ENCODE measurements at places on chromosomes 6 and 20. TPM values are rescaled to one million over a fixed set of nuclear protein-coding genes. Genes with fewer than 3 reads are reported as not detected.

DNA sequence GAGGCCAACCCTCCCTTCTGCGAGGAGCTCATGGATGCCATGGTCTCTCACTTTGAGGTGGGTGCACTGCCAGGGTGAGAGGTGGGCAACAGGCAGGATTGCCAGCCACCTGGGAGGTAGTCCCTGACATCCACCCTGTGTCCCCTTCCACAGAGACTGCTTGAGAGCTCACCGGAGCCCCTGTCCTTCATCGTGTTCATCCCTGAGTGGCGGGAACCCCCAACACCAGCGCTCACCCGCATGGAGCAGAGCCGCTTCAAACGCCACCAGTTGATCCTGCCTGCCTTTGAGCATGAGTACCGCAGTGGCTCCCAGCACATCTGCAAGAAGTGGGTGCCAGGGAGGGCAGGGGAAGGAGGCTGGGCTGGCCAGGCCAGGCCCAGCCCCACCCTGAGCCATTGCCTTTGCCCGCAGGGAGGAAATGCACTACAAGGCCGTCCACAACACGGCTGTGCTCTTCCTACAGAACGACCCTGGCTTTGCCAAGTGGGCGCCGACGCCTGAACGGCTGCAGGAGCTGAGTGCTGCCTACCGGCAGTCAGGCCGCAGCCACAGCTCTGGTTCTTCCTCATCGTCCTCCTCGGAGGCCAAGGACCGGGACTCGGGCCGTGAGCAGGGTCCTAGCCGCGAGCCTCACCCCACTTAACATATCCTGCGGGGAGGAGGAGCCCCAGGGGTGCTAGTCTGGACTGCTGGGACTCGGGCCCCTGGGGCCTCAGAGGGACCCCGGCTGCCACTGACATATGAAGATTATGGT lies 12.8 kb downstream of the PCIF1 start:
- DNase-seq: no peak

The DEFB132 gene
- total RNA-seq: not detected

GRCh38 chr6:127221201-127221600 lies 45.5 kb upstream of the RNF146 start:
- DNase-seq: no peak

The CBLN4 gene
- total RNA-seq: not detected

DNA sequence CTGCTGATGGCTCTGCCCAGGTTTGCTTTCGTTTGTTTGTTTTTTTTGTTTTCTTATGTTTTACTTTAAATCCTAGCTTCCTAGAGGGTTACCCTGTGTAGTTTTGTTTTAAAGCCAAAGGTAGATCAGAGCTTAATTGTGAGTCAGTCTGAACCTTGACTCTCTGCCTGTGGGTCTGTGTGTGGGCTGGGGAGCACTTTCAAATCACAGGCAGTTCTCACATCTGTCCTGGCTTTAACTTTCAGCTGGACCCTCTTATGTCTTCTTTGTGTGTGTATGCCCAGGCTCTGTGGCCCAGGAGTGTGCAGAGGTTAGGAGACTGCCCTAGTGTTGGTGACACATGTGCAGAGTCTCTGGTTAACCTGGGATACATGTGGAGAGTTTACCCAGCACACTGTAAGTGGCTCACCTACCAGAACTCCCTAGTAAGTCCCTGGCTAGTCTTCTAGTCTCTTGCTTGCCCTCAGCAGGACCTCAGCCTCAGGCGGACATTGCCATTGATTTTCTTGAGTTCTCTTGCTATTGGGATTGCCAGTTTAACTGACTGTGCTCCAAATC lies 19.0 kb downstream of the HIVEP1 start:
- DNase-seq: no peak

The DDO gene
- not detected for total RNA-seq

- DNase-seq: no peak
These were observed 2.3 kb upstream of the LYRM2 start for GRCh38 chr6:89640804-89641203.

DNA sequence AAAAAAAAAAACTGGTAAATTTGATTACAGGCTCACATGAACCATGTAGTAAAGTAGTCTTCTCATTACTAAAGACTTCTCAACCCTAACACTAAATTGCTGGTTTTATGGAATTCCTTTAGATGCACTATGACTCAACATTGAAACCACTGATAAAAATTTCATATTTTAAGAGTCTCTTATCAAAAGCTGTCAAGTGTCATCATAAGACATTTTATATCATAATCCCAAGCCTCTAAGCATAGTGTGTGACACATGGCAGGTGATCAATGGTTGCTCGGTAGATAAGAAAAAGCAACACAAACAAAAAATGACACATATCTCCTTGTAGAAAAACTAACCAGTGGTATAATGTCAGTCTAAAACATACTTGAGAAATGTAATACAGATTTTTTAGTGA lies 258.4 kb downstream of the RNGTT start:
- DNase-seq: no peak

DNA sequence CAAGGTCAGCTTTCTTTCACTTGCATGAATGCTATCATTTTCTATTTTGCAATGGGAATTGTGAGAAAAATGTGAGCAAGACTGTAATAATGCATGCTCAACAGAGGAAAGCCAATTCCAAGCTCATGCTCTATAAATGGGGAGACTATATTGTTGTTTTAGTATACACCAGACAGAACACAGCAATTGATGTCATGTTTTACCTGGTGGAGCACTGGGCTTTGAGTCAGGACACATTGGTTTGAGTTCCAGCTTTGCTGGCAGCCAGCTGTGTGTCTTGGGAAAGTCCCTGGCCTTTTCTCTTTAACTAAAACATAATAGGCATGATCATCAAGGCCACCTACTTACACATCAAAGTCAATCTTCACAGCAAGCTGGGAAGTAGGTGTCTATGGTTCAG lies 83.3 kb downstream of the FOXA2 start:
- DNase-seq: no peak

DNA sequence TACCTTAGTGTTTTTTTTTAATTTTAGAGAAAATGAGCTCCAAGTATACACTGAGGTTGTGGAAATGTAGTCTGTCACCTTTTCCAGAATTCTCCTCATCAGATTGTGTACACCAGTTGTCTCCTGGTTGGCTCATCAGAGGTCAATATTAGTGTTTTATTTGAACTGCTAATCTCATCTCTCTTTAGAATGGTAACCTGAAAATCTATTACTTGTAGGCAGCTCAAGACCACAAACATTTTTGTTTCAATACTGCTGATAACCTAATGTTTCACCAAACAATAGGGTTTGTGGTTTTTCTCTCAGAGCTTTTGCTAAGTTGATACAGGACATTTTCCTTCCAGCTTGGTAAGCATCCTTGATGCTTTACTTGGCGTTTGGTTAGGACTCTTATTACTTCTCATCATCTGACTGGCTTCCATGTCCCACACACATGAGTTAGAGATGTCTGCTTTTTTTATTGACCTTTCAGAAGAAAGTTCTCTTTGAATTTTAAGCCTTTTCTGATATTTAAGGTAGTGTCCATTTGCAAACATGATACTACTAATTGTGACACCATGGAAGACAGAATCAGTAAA lies 15.1 kb downstream of the ADGRG6 start:
- no peak for DNase-seq

DNA sequence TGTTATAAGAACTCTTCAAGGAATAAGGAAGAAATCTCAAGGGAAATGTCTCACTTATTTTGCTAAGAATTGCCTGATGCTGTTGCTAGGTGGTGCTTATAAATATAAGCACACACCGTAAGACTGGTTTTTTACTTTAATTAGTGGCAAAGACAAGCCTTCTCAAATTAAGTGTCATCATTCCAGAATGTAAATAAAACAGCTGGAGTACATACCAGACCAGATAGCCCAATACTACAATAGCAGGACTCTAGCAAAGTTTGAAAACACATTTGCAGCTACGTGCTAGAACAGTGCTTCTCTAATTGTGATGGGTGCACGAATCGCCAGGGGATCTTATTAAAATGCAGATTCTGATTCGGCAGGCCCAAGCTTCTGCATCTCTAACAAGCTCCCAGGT lies 6.8 kb downstream of the CNKSR3 start:
- DNase-seq: no peak

GRCh38 chr20:53785320-53785719 lies 191.7 kb upstream of the ZNF217 start:
- DNase-seq: no peak

DNA sequence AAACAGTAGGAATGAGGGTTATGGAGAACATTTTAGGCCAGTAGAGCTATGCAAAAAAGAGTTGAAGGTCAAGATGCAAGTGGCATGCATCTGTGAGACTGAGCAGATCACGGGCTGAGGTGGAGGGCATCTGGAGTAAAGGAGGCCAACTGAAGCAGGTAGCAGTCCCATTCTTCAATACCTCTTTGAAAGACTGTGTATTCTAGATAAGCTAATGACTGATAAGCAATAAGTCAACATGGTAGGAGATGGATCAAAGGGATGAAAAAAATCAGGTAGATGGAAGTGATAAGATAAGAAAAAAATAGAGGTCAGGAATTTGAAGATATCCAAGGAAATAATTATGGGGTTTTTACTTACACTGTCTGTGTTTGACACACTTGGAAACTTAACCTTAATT lies 55.6 kb downstream of the ARMC2 start:
- DNase-seq: no peak

DNA sequence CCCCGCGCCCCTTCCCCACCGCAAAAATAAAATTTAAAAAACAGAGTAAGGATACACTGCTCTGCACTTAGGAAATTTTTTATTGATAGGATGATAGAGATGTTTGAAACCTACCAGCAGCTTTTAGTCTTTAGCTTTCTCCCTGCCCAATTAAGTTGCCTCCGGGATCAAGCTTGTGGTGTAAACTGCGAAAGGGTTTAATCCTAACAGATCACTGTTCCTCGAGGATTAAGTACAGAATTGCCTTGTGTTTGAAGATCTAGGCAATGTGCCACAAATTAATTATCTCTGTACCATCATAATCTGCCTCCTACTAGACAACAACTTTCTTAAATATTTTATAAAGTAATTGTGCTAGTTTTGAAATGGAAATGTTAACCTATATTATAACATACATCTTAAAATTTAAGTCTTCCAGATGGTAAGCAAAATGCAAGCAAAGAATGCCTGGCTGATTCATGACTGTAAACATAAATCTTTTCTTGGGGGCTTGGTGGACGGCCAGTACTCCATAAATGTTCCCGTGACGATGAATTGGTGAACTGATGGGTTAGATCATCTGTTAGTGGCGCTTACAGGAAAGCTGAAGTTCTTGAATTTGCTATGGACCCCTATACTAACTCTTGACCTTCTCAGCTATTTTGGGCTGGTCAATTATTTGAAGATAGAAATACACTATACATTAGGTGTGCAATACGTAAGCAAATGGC lies 58.0 kb upstream of the ARHGAP18 start:
- no peak for DNase-seq

GRCh38 chr6:31441365-31442267 lies 38.2 kb downstream of the MICA start:
- DNase-seq: peak; percentile 88

The PTCHD4 gene
- not detected for total RNA-seq

DNA sequence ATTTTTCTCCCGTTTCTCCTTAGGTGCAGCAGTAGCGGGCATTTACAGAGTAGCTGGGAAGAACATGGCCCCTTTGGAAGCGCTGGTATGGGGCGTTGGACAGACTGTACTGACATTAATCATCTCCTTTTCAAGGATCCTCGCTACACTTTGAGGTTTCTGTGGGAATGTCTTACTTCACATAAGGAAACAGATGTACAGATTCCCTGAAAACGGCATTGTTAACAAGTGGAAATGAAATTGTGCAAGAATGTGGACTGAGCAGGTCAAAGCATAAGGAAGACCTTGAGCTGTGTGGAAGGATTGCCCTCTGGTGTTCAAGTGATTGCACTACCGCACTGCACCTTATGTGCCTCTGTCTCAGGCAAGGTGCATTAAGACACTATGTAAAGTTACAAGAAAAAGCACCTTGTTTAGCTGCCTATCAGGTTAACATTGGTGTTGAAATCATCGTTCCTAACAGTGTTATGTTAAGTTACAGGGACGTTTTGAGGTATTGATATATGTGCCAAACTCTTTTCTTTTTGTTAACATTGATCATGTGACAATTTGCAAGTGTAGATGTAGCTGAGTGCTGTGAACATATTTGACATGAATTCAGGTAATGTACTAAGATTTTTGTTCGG lies 38.0 kb downstream of the TMEM170B start:
- DNase-seq: peak; percentile 45

GRCh38 chr6:137749696-137750211 lies 117.3 kb upstream of the TNFAIP3 start:
- DNase-seq: no peak

- DNase-seq: no peak
These were observed 91.0 kb downstream of the PPP1R14C start for GRCh38 chr6:150233843-150234269.

DNA sequence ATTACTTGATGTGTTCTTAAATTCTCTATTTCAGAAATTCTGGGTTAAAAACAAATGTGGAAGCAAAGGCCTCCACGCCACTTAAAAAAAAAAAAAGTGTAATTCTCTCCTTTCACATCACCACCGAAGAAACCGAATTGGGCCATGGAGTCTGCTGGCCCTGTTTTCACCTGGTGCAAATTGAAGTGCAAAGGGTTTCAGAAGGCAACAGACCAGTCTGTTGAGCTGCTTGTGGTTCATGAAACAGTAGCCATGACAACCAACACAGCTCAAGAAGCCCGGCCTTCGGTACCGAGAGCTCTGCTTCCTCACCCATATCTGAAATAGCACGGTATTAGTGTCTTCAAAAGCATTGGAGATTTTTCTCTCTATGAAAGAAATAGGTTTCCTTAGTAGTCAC lies 63.1 kb downstream of the GMPR start:
- no peak for DNase-seq

GRCh38 chr20:44326391-44327159 lies 10.3 kb upstream of the R3HDML start:
- DNase-seq: peak; percentile 24

- DNase-seq: no peak
These were observed 8.0 kb downstream of the HTR1B start for GRCh38 chr6:77455271-77455670.

DNA sequence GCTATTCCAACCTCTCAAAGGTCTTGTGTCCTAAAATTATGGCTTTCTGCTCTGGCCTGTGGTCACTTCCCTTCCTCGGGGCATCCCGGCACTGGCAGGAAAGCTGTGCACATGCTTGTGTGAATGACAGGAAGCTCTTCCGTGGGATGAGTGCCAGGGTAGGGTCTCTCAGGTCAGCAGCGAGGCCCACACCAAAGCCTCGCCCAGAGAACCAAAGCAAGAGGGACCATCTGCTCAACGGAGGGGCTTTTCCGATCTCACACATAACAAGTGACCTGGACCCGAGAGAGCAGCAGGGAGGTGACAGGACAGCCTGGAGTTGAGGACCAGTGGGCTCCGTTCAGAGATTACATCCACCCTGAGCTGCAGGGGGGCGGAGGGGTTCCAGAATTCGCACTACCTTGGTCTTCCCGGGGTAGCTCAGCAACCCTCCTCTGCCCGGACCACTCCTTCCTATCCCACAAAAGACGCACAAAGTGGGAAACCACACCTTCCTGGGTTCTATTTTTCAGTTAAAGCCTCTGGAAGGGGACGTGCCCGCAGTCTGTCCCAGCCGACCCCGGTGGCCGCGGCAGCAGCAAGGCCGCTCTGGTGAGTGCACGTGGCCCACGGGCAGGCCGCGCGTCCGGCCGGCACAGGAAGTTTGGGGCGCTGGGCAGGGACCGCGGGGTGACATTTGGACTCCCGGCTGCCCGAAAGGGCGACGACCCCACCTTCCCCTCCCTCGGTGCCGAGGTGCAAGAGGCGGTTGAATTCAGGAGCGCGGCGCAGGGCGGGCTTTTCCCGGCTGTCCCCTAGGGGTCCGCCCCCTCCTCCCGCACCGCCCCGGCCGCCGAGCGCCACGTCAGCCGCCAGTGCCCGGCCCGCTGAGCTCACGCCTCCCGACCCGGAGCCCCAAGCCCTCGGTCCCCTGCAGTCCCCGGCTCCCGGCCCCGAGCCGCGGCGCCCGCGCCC lies 988 bp downstream of the TXNDC5 start:
- peak; percentile 56 for DNase-seq

All from activated T-cell treated with anti-CD3 and anti-CD28 coated beads, Interleukin-2, amount 50 U/mL, for 72 hours (primary cell).